ENCODE measurements at places on chromosomes 12 and 14.

DNA sequence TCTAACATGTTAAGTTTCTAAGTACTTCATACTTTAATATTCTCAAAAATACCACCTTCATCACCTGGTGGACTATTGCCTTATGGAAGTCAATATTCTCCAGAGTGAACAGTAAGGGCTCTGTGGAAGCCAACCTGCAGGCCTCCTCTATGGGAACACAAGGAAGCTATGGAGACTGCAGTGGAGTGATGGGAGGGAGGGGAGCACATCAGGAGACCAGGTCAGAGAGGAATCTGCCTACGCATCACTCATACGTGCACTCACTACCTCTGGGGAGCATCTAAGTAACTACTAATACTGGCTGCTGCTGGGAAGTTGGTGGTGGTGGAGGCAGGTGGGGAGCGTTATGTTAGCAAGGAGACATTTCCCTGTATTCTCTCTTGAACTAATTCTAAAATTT lies 19.9 kb downstream of the HECTD4 start:
- no peak for DNase-seq

DNA sequence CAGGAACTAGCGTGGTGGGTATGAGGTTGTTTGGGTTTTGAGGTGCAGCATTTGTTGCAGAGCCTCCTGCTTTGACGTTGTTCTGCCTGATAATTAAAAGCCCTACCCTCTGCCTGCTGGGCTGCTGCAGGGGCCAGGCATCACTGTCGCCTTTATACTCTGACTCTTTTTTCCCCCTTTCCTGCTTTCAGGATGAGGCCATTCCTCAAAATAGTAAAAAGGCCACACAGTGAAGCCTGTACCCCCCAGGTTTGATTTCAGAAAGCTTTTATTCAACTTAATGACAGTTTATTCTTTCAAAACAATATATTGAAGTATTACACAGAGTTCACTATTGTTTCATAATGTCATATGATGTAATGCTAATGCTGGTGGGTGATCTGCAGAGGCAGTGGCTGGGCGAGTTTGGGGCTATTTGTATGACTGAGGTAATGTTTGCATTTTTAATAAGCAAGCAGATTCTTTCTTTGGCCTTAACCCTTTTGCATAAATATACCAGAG lies 9.1 kb downstream of the BORCS5 start:
- DNase-seq: peak; percentile 35

- DNase-seq: peak; percentile 93
Measured at GRCh38 chr14:88551094-88551870, 3.5 kb downstream of the PTPN21 start.

GRCh38 chr12:47907851-47908454 lies 3.2 kb upstream of the VDR start:
- no peak for DNase-seq

- DNase-seq: no peak
Measured at GRCh38 chr14:39505812-39506211, 73.6 kb upstream of the FBXO33 start.

DNA sequence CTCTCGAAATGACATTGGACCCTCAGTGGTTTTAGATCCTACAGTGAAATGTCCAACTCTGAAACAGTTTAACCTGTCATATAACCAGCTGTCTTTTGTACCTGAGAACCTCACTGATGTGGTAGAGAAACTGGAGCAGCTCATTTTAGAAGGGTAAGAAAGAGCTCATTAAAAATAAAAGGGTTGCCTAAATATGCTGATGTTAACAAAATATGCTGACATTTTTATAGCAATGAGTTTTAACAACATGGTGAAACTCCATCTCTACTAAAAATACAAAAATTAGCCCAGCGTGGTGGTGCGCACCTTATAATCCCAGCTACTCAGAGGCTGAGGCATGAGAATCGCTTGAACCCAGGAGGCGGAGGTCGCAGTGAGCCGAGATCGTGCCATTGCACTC lies 73.5 kb downstream of the LRRK2 start:
- DNase-seq: no peak

DNA sequence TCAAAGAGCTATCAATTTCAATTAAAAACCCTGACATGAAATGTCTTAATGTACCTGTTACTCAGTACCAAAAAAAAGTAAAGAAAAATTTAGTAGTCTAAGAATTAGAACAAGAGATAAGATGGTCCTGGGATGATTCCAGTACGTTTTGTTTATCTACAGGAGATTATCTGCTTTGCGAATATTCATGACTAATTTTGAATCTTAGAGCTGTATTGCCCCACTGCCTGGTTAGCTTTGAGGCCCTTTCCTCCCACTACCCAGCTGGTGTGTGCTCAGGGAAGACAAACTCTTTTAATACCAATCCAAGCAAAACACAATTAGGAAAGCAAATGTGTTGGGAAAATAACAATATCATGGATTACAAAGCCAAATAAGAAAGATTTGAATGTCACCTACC lies 263.5 kb downstream of the FOXG1 start:
- no peak for DNase-seq

DNA sequence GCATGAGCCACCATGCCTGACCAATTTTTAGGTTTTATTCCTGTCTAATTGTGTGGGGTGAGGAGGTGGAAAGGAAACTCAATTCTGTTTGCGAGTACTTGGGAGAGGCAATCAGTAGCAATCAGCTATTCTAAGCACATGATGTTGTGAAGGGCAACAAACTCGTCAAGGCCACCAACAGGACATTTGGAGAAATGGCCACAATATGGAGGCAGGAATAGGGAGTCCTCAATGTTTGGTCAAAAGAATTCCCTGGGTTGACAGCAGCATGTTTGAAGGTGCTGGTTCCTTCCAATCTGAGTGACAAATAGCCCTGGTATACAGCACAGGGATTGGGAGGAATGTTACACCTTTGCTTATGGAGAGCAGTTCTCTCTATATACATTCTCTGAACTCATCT lies 32.7 kb upstream of the USP44 start:
- no peak for DNase-seq

DNA sequence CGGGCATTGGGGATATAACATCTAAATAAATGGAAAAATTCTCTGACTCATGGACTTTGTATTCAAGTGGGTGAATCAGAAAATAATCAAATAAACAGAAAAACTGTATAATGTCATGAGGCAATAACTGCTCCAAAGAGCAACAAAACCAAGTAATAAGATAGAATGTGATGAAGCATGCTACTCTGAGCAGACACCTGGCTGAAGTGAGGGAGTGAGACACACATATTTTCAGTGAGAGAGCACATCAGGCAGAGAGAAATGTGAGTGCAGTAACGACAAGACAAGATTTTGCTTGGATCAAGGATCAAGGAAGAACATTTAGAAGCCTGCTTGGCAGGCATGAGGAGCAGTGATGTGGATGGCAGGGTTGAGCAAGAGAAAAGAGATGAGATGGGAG lies 75.8 kb upstream of the CCDC91 start:
- no peak for DNase-seq

GRCh38 chr12:112401054-112401453 lies 8.4 kb downstream of the RPL6 start:
- no peak for DNase-seq

- no peak for DNase-seq
Measured at GRCh38 chr14:91387169-91387835, 30.3 kb downstream of the CCDC88C start.

- DNase-seq: peak; percentile 47
Measured at GRCh38 chr12:50066402-50066801, 9.0 kb downstream of the ASIC1 start.

- DNase-seq: no peak
Measured at GRCh38 chr12:129901254-129901653, 2.6 kb downstream of the TMEM132D start.

DNA sequence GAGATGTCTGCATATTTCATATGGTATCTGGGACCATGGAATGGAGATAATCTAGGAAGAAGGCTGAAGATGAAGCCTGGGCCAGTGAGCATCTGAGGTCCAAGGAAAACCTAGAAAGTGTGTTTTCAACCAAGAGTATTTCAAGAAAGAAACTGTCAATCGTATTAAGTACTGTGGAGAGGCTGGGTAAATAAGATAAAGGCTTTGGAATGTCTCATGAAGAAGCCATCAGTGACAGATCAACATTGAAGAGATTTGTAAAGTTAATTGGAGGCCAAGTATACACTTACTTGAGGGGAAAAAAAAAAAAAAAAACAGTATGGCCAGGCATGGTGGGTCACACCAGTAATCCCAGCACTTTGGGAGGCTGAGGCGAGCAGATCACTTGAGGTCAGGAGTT lies 48.9 kb downstream of the SINHCAF start:
- no peak for DNase-seq

- DNase-seq: no peak
Measured at GRCh38 chr12:54017027-54017788, 8.4 kb downstream of the HOXC8 start.

DNA sequence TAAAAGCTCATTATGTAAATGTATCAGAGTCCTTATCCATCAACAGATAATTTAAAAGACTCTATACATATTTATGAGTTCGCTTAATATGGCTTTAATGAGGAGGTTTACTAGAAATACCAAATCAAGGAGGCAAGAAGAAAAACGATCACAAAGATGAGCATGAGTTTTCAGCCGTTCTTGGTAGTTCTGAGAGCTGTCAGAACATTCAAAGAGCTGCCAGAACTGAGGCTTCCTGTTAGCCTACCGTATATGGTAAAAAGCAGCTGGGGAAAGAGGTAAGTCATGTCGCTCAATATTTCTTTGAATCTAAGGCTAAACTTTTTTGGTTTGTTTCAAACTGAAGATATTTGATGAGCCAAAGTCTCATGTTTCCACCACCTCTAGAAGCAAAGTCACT lies 115.3 kb upstream of the PLXNC1 start:
- DNase-seq: no peak

DNA sequence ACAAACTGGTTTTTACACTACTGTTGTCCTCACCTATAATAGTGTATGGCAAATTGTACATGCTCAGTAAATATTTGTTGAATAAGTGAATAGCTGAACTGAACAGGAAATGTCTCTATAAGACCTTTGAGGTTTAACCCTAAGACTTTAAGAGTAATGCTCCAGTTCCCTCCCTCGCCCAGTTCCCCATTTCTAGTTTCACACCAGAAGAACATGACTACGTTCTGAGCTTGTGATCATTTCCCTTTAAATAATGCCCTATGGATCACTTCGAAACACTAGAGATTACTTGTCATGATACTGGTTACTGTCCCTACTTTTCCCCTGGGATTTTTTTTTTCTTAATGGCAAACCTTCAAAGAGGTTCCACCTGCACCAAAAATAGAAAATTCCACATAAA lies 69.3 kb downstream of the PRKD1 start:
- no peak for DNase-seq

GRCh38 chr14:52473557-52473956 lies 78.7 kb downstream of the TXNDC16 start:
- DNase-seq: peak; percentile 69

- DNase-seq: peak; percentile 78
Measured at GRCh38 chr14:22887260-22887989, 4.4 kb downstream of the REM2 start.

- peak; percentile 93 for DNase-seq
Measured at GRCh38 chr12:56488041-56488955, at the start of gene GLS2. TSS of gene GLS2 (minus strand) at chr12:56488161. CDS start at chr12:56488118, 43 bp downstream.

GRCh38 chr12:2023365-2023764 lies 19.1 kb upstream of the DCP1B start:
- no peak for DNase-seq

- no peak for DNase-seq
Measured at GRCh38 chr14:103849151-103849886, 1.9 kb upstream of the PPP1R13B start.

GRCh38 chr14:58280954-58281787 lies 17.2 kb upstream of the ARID4A start:
- DNase-seq: peak; percentile 76

DNA sequence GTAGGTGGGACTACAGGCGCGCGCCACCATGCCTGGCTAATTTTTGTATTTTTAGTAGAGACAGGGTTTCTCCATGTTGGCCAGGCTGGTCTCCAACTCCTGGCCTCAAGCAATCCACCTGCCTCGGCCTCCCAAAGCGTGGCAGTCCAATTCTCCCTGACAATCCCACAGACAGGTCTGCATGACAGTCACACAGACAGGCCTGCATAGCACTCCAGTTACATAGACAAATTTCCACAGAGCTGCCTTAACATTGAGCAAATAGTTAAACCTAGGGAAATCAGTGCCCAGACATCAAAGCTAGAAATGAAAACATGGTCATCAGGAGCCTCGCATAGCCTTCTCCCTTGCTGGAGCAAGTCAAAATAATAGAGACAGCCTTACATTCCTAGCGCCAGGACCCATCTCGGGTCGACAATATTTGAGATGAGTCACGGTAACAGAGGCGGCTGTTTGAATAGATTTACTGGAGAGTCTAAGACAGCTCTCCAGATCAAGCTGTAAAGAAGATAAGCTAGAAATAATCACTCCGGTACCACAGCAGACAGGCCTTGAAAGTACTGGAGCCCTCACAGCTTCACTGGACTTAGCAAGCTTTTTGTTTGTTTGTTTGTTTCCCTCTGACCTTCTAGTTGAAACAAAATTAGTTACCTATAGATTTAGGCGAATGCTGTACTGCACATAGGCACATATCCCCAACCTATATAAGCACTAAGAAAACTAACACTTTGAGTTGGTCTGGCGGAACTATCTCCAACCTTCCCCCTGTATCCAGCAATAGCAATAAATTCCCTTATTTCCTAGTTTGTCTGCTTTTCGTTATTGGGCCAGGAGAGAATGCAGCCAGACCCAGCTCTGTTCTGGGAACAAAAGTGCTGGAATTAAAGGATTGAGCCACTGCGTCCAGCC lies 23.8 kb upstream of the PYROXD1 start:
- no peak for DNase-seq

DNA sequence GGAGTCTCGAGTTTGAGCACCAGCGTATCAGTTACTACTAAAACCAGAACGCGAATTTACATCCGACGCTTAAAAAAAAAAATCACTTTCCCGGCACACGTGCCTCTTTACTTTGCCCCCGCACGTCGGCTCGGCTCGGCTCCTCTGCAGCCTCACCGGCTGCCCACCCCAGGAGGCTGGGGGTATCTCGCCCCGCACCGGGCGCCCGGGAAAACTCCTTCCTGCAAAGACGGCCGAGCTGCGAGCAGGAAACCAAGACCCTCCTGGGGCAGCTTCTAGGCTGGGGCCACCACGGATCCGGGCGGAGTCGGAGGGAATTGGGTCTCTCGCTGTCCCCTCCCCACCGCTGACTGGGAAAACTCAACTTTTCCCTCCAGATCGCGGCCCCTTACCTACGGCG lies 610 bp downstream of the VSIG10 start:
- DNase-seq: no peak

DNA sequence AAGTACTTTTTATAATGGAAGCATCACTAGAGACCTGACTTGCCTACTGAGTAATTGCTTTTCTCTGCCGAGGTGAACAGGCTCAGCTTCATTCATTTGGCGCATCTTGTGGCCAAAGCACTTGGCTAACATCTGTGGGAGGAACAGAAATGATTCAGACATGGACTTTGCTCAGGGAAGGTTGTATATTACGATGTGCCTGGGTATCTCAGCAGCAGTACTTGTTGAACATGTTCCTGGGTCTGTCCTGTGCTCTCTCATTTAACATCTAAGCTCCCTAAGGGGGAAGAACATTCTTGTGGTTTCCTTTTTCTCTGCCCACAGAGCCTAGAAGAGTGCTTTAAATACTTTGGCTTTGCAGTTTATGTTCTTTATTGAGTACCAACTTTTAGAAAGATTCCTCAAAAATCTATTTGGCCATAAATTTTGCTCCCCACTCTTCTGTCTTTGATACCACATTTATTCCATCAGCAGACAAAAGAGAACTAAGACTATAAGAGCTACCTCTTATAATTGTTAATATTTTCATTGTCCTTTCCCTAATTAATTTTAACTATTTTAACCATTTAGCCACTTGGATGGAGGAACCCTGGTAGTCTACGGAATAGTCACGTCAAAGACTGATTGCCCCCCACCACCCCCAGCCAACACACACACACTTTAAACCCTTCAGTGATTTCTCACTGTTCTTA lies 101.2 kb upstream of the EGLN3 start:
- DNase-seq: peak; percentile 71
